ENCODE measurements at places on chromosomes 5 and 9.

- DNase-seq: no peak
Observed at GRCh38 chr9:131140550-131140949, 15.2 kb downstream of the NUP214 start.

GRCh38 chr5:14187660-14188059 lies 44.5 kb downstream of the TRIO start:
- peak; percentile 71 for DNase-seq

DNA sequence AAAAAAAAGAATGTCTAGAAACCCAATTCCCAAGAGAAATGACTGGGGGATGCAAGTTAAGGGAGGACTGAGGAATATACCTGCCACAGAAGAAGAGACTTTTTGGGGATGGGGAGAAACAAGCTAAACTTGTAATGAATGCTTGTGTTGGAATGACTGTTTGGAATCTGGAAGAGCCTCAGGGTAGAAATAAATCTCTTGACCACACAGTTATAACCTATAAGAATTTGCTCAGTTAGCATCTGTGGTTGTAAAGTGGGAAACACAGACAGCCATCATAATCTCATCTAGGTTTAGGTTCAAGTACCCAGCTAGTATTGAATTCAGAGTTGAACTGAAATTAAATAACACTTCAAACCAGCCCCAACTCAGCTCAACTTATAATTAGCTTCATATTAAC lies 678.3 kb upstream of the CHD1 start:
- DNase-seq: no peak

GRCh38 chr5:13613621-13614020 lies 330.9 kb downstream of the DNAH5 start:
- DNase-seq: no peak

- DNase-seq: no peak
Observed at GRCh38 chr9:86464242-86464641, 110.0 kb upstream of the TUT7 start.

DNA sequence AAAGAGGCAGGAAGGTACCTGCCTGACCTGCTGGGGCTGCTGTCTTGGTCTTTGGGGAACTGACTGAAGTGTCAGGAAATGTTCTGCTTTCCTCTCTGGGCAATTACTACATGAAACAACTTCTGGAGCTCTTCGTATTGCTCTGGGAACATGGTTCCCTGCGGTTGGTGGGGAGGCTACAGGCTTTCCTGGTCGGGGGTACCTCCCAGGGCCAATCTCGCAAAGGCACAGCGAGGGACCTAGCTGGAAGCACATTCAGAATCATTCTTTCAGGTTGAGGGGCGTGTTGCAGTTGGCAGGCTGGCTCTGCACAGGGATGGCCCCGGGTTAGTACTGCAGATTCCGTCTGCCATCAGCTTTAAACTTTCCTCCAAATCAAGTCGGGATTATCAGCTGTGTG lies 88.9 kb upstream of the RANBP3L start:
- no peak for DNase-seq

DNA sequence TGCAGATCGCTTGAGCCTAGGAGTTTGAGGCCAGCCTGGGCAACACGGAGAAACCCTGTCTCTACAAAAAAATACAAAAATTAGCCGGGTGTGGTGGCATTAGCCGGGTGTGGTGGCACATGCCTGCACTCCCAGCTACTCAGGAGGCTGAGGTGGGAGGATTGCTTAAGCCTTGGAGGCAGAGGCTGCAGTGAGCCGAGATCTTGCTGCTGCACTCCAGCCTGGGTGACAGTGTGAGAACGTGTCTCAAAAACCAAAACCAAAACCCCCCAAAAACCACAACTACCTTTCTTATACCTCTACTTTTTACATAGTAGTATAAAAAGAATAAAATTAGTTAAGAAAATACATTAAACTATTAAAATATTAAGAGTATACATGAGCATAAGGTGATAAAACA lies 121.2 kb downstream of the RAPGEF6 start:
- DNase-seq: no peak

- DNase-seq: peak; percentile 39
Observed at GRCh38 chr5:178551059-178551458, 39.1 kb downstream of the COL23A1 start.

DNA sequence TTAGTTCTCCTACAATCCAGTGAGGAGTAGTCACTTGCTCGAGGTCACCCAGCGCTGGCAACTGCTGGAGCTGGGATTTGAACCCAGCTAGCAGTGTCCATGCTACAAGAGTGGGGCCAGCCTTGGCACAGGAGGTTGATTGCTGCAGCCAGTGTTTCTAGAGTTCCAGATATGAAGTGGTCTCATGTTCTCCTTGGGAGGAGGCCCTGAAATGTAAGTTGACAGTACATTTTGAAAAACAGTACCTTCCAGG lies 802 bp downstream of the CCDC107 start:
- peak; percentile 56 for DNase-seq

DNA sequence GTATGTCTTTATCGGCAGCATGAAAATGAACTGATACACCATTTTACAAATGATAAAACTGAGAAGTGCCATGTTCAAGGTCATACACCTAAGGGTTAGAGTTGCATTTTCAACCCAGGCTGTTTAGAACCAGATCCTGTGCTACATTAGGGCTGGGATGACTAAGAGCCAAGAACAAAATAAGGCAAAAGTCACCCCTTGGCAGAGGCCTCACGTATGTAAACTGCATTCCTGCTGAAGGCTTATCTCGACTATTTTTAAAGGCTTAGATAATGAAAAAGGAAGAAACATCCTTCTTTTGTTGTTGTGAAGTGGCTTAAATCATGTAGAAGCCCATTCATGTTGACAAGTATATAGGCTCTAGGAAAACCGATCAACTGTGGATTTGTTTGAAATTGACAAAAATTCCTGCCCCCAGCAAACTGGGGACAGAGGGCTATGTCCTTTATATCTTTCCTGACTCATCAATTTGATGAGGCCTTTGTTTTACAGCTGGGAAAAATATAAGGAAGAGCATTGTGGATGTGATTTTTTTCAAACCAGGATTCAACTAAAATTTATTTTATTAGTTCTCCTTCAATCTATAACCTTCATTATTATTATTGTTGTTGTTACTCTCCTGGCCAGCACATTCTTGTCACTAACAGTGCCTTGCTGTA lies 196.5 kb downstream of the SNX18 start:
- DNase-seq: peak; percentile 90

DNA sequence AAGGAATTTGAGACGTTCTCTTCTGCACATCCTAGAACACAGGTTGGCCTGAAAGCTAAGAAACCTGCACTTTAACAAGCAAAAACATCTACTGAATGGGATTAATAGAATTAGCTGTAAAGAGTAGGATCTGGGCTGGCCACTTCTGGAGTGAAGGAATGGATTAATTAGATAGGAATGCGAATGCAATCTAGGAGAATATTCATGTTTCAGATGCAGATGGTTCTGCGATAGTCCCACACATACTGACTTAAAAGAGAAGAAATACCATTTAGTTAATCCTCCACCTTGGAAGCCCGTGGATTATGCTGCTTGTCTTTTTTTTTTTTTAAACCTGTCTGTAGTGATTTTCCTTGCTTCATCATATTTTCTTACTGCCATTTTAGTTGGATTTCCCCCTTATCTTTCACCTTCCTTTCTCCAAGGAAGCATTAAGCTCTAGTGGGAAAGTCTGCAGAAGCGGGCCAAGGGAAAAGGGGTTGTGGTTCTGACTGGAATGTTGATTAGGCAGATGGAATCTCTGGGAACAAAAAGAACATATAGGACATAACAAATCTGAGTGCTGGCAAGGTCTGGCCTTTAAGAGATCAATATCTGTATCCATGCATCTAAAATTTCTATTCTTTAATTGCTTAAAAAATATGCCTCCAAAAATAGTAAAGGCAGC lies 152.4 kb downstream of the ALDH1A1 start:
- no peak for DNase-seq

DNA sequence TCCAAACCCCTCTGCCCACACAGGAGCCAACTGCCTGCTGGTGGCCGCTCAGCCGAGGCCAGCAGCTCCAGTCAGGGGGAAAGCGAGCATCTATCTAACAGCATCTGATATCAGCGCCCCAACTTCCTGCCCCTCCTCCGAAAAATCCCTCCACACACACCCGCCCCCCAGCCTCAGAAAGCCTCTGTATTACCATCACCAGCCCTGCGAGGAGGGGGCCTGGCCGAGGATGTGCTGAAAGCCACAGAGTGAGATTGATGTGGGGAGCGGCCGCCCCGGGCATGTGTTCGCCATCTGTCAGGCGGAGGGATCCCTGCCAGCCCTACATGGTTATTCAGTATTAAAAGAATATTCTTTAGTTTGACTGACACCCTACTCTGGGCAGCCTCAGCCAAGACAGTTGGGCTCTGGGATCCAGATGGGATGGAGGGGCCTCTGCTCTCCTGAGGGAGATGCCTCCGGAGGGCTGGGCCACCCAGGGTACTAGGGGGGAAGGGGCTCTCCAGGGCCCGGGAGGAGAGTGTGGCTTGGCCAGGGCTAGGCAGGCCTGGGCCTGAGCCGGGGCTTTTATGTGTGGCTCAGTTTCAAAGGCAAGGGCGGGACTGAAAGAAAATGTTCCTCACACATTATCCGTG lies 98.0 kb downstream of the HSD17B3 start:
- no peak for DNase-seq

DNA sequence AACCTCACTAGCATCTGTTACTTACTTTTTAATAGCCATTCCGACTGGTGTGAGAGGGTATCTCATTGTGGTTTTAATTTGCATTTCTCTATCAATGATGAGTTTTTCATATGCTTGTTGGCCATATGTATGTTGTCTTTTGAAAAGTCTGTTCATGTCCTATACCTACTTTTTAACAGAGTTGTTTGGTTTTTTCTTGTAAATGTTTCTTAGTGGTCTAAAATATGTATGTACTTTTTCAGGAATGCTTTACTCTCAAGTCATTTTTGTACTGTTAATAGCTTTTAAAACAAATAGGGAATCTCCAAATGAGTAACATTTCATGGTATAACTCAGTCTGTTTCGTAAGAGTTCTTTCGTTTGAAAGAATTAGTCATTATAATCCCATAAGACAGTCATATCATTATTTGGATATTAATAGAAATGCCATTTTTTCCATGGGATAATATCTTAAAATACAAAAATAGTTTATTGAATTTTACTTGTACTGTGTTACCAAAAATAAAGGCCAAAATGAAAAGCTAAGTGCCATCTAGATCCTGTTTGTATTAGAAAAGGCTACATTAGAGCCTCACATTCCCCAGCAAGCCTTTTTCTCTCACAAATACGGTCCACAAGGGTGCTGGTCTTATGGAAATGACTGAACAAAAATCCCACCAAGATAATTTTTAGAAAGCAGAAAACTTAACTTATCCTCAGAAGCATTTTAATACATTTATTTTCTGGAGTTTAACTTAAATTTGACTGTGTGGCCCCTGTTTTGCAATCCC lies 247.7 kb downstream of the PJA2 start:
- DNase-seq: peak; percentile 63

DNA sequence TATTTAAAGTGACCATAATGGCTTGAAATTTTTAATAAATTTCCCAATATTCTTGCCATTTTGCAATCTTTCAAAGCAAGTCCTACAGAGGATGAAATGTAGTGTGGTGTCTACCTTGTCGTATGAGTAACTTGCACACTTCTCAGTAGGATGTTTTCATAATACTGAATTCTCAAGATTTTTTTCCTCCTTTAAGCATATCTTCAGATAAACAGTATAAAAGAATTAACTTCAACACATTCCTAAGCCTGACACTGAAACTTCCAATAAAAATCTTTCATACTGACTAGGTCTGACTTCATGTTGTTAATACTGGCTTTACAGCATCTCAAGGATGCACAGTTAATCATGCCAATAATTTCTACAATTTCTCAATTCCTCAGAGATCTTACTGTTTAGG lies 62.0 kb downstream of the DROSHA start:
- DNase-seq: no peak

GRCh38 chr9:71302776-71303175 lies 181.4 kb upstream of the TRPM3 start:
- DNase-seq: no peak

DNA sequence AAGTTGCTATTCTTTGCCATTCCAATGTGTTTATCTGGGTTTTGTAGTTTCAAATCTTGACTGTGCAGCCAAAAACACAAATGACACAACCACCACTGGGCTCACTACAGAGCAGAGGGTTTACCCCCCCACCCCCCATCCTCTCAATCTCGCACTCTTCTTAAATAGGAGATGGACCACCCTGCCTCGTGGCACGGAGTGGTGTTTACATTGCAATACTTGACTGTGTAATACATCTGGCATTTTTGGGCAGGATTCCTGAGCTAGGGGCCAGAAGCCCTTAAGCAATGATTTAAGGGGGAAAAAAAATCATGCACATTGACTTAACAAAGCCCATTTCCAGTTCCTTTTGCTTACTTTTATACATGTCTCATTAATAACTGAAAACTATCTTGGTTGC lies 19.0 kb downstream of the PTCH1 start:
- peak; percentile 44 for DNase-seq

GRCh38 chr9:98236901-98237487 lies 18.5 kb downstream of the TBC1D2 start:
- no peak for DNase-seq

DNA sequence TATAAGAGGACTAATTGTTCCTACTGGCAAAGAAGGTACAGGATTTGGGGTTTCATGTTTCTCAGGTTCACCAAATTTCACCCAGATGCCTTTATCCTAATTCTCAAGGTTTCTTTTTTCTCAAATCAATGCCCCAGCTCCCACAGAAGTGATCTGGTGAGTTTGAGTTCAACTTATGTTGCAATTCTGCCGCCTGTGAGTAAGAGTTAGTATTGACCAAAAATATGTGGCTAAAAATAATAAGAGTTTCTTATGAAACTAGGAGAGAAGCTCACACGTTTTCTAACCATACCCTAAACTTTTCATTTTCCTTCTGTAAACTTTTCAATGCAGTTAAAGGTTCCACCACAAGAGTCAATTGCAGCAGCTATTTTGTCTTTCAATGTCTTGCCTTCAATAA lies 15.1 kb downstream of the SLCO6A1 start:
- DNase-seq: no peak

DNA sequence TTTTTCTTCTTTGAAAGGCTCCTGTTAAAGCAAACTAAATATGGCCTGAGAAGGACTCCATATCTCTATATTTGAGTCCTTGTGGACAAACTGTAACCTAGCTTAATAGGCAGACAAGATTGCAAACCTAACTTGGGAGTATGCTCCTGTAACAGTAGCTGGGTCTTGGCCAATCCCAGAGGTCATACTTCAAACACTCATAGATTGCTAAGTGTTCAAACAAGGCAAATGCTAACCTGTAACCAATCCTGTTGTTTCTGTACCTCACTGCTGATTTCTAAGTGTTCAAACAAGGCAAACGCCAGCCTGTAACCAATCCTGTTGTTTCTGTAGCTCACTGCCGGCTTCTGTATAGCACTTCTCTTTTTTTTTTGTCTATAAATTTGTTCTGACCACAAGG lies 50.6 kb upstream of the CLK4 start:
- DNase-seq: no peak

GRCh38 chr5:171840066-171840465 lies 54.4 kb downstream of the SMIM23 start:
- DNase-seq: no peak

- DNase-seq: no peak
Observed at GRCh38 chr9:100540327-100540726, 37.6 kb upstream of the CAVIN4 start.

DNA sequence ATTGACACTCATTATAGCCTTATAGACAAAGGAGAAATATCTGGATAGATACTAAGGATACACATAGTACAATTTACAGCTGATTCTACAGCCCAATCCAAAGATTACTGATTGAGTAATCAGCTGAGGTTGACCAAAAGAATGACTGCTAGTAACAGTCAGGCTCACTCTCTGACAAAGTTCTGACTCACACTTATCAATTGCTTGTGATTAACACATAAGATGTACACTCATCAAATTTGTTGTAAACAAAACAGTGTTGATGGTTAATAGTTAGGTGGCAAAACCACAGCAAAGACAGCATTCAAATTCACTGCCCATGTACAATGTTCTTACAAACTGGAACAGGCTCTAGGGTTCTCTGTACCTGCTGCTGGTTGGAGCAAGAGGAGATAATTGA lies 422.7 kb downstream of the TLE1 start:
- DNase-seq: peak; percentile 17
